Activated CD4-positive, alpha-beta T cell treated with anti-CD3 and anti-CD28 coated beads for 36 hours (primary cell): ENCODE measurements at places on chromosomes 16 and 17.

DNA sequence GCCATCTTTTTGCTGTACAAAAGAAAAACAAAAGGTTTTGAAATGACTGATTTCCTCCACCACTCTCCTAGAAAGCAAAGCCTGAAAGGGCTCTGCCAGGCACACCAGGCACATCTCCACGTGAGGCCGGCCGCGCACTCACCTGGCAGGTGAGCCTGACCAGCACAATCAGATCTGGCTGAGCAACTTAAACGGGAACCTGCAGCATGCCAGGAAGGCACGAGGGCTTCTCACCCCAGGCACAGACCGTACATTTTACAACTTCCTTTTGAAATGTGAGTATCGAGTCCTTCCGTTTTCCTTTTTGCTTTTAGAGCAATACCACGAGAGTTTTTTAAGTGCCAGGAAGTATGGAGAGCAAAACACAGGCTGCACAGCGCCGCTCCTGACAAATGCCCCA, 22.5 kb downstream of the SLC38A10 start:
- DNase-seq: no peak

- DNase-seq: peak; percentile 88
Measured at GRCh38 chr17:39200070-39200879, at the start of gene RPL19. TSS of gene RPL19 (plus strand) at chr17:39200283. CDS start at chr17:39200345, 62 bp downstream.

DNA sequence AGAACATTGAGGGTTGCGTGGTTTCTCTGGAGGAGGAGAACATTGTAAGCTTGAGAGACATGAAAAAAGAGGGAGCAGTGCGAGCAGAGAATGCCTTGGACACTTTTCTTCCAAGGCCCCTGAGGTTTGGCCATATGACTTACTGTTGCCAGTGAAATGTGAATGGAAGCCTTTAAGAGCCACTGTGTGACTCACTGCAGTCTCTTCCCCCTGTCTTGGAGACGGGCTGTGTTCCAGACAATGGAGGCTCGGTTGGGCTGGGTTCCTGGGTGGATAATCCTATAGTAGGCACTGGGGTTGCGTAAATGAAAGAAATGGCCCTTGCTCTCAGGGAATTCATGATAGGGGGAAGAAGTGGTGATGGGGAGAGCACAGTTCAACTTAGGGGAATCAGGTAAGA, 75.5 kb downstream of the SHISA9 start:
- no peak for DNase-seq

GRCh38 chr17:82493226-82493781, 26.2 kb upstream of the FOXK2 start:
- DNase-seq: no peak

DNA sequence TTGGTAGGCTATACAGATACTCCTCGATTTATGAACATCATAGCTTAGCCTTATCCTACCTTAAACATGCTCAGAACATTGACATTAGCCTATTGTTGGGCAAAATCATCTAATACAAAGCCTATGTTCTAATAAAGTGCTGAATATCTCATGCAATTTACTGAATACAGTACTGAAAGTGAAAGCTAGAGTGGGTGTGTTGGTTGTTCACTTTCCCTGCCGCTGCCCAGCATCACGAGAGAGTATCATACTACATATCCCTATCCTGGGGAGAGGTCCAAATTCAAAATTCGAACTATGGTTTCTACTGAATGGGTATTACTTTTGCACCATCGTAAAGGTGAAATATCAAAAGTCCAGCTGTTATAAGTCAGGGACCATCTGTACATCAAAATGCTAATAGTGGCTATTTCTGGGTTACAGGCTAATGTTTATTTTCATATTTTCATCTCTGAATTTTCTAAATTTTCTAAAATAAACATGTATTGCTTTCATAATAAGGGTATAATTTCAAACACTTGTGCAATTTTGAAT, 54.5 kb downstream of the NACA2 start:
- DNase-seq: no peak

GRCh38 chr17:29126268-29126930, 53.8 kb downstream of the MYO18A start:
- DNase-seq: no peak

DNA sequence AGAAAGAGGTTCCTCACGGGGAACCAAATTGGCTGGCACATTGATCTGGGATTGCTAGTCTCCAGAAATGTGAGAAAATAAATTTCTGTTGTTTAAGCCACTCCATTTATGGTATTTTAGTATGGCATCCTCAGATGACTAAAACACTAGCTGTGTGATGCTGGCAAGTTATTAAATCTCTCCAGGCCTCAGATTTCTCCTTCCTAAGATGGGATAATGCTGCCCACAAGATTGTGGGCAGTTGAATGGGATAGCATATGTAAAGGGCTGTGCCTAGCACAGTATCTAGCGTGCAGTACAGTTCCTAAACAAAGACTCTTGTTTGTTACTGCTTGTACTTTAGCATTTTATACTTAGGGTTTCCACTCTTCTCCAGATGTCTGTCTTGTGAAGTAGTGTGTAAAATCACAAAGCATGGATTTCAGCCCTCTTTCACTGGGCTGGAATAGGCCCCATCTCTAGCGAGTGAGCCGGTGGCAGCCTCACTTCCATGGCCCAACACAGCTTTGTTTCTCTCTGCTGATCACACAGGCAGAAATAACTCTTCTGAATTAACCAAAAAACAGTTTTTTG, 38.2 kb upstream of the PHAF1 start:
- DNase-seq: no peak
